ENCODE measurements at places on chromosomes 2 and 18.

DNA sequence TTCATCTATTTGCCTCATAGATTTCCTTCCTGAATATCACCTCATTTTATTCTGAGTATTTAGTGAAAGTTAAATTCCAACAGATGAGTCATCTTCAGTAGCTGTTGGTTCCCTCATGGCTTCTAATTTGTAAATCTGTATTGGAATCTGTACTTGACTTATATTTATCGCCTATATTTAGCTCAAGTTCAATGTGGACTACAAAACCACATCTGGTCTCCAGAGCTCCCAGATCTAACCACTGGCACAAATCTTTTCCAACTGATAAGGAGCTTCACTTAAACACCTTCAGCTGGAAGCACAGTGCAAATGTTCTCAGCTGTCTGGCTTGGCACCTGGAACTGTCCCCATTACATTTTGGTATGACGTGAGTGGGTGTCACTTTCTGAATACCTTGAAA, 82.8 kb upstream of the DSEL start:
- no peak for DNase-seq

- peak; percentile 85 for DNase-seq
These were observed 72.5 kb upstream of the OTOF start for GRCh38 chr2:26550276-26551015.

DNA sequence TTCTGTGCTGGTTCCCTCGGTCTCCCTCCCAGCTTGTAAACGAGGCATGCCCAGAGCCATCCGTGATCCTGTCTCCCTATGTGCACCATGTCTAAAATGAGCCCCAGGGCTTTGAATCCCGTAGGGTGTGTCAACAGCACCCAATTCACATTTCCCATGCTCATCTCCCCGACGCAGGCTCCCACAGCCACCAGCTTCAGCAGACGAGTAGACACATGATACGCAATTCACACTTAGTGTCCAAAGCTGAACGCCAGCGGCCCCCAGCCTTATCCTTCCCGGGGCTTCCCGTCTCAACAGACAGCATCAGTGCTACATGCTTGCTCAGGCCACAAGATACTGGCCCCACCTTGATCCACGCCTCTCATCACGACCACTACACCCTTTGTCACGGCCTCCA, 88.1 kb downstream of the EIPR1 start:
- peak; percentile 71 for DNase-seq

GRCh38 chr2:120712180-120712681, 23.4 kb upstream of the GLI2 start:
- DNase-seq: no peak

DNA sequence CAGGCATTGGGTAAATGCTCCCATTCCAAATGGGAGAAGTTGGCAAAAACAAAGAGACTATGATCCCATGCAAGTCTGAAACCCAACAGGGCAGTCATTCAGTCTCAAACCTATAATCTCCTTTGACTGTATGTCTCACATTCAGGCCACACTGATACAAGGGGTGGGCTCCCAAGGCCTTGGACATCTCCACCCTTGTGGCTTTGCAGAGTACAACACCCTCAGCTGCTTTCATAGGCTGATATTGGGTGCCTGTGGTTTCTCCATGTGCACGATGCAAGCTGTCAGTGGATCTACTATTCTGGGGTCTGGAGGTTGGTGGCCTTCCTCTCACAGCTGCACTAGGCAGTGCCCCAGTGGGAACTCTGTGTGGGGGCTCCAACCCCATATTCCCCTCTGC, 141.7 kb upstream of the CAB39 start:
- no peak for DNase-seq

DNA sequence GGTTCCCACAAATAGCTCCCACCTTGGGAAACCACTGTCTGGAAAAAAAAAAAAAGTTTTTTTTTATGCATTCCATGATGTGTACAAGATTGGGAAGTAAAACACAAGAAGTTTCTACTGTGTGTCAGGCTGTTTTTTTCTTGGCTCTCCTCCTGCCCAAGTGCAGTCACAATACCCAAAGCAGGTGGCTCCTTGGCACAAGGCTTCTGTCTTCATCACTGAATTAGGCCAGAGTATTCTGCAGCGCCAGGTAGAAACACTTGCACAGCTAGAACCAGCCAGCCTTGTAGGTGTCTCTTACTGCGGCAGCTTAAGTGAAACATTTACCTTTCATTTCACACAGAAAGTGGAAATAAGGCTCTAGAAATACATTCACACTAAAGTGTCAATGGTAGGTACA, 23.8 kb upstream of the MAL start:
- no peak for DNase-seq

DNA sequence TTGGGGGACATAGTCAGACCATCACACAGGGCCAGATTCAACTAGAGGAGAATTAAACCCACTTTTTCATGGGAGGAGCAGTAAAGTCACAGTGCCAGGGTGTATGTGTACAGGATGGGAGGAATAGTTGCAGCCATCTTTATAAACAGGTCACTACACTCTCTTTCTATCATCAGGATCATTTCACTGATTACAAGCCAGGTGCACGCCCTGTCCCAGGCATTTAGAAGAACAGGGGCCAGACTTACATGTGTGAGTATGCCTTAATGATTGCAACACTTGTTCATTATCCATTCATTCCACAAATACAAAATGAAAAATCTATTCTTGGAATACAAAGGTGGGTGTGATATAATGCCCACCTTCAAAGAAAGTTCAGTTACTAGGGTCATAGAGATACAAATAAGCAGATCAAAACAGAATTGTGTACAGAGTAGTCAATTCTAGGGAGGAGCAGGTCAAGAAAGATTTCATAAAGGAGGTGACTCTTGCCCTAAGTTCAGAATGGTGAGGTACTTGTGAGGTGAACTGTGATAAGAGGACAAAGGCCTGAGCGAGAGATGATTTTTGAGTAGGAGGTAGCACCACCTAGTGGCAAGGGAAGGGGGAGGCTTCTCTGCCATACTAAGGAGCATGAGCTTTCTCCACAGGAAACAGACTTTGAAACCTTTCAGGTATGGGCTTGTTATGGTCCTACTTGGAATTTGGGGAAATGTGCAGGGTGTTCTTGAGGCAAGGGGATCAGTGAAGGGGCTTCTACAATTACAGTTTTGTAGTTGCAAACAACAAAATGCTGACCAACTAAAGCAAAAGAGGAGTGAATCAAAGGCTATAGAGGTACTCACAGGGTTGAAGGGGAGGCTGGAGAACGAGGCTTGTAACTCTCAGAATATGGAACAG, 156.3 kb downstream of the SUCLG1 start:
- DNase-seq: peak; percentile 37

DNA sequence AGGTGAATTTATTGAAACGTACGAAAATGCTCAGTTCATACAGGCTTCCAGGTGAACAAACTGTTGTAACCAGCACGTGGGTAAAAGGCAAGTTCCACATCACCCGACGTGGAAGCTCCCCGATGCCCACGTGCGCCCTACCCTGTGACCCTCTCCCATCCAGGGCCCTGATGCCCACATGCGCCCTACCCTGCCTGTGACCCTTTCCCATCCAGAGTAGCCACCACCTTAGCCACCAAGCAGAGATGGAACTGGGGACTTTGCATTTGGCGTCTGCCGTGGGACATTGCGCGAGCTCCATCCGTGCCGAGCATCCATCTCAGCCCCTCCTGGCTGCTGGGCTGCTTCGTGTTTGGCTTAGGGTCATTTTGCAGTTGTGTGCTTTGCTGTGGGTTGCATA, 37.5 kb downstream of the ANO7 start:
- DNase-seq: no peak

DNA sequence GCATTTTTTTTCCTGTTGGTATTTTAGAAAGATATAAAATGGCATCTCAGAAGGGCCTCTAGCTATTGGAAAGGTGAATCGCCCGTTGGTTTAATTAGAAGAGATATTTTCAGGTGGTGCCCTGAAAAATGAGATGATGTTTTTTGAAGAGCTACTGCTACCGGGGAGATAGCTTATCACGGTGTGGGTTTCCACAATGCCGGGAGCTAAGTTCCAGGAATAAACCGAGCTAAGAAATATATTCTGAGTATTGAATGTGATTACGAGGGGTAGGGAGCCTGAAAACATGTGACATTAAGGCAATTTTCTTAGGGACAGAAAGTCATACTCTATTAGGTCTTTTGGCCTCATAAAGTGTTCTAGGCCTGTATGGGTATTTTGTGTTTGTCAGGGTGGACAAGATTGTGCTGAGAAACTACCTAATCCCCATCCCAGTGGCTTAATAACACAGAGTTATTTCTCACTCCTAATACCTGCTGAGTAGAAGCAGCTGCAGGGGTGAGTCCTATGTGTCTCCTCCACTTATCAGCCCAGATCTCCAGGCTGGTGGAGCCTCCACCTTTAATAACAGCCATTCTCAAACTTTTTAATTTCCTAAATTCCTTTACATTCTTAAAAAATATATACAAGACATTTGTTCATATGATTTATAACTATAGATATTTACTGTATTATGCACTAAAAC, 150.2 kb downstream of the LRRTM1 start:
- no peak for DNase-seq
